ENCODE measurements at places on chromosomes 7 and 10.

GRCh38 chr10:69730251-69731156, 71.2 kb upstream of the COL13A1 start:
- DNase-seq = no peak

- DNase-seq = no peak
Measured at GRCh38 chr7:91373111-91373800, 109.0 kb downstream of the FZD1 start.

DNA sequence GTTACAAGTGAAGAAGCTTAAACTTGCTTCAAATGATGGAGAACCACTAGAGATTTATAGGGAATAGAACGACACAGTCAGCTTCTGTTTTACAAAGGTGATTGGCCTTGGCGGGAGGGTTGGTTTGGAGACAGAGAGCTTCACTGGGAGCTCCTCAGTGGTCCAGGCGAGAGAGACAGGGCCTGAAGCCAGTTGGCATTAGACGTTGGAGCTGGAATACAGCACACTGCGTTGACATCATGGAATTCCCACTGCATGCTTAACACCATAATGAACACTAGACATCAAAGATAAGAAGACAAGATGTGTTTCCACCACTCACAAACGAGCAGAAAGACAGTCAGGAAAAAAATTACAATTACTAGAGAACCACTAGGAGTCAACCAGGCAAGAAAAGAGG, 67.8 kb downstream of the TBXAS1 start:
- no peak for DNase-seq

DNA sequence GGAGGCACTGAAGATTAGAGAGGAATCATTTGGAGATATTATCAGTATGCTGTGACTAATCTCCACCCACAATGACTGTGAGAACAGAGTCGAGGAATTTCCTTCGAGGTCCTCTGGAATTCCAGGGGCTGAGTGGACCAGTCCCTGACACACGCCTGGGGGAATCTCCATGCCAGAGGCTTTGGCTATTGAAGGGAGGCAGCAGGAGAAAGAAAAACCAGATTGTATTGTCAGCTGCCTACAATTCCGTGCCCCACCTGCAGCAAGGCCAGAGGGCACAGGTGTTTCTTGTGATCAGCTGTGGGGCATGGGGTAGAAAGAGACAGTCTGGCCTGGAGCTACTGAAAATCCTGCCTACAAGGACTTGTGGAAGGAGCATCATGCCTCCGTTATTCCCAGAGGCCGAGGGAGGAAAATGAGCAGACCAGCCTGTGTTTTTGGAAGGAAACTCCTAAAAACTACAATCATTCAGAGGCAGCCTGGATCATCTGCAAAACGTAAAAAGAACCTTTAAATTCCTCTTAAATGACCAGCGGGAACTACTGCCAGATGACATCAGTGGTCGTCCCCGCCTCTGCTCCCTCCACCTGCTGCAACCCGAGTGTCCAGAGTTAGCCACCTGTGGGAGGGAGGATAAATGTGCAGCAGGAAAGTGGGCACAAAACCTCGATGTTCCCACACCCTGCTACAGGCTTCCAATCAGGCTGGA, 25.4 kb upstream of the ANK3 start:
- DNase-seq = no peak

DNA sequence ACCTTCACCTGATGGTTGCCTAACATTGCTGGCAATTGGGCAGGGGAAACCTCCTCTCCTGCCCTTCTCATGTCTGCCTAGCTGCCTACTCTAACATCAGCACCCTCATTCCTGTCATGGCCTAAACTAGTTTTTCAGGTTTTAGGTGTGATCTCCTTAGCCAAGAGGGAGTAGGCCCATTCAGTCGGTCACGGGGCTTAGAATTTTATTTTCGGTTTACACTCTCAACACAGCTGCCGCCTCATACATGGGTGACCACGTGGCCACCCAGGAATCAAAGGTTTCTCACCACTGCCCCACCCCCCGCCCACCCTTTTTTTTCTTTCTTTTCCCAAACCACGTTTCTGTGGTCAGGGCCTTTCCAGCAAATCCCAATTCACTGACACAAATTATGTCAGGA, 97.2 kb downstream of the RALA start:
- DNase-seq = peak; percentile 44

GRCh38 chr10:43706166-43706565, 57.5 kb upstream of the ZNF32 start:
- DNase-seq = no peak

- DNase-seq = no peak
Measured at GRCh38 chr7:74284781-74285259, 4.4 kb upstream of the CLIP2 start.

- peak; percentile 61 for DNase-seq
Measured at GRCh38 chr7:151782598-151783448, 94.1 kb downstream of the PRKAG2 start.

- no peak for DNase-seq
Measured at GRCh38 chr10:29057822-29058331, 231.0 kb upstream of the LYZL1 start.

GRCh38 chr10:35889971-35890675, 248.0 kb upstream of the FZD8 start:
- DNase-seq = peak; percentile 51

DNA sequence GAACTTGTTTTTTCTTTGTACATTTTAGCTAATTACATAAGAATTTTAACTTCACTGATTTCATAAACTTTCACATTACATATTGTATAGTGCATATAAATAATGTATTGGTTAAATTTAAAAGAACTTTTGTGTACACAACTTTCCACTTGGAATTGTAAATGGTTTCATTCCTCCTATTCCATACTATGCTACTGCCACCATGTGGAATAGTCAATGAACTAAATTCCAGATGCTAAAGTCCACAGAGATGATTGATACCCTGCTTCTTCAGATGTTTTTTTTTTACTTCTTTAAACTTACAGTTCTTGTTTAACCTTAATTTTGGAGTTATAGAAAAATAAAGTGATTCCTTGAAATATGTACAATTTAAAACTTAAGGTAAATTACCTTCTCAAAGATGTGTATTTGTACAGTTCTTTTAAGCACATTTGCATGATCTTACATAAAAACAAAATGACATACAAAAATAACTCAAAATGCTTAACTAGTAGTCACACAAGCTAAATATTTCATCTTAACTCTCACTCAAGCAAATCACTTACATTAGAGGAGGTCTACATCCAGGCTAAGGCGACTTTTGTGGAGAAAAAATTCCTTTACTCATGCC, 247.6 kb upstream of the HGF start:
- DNase-seq = peak; percentile 15

DNA sequence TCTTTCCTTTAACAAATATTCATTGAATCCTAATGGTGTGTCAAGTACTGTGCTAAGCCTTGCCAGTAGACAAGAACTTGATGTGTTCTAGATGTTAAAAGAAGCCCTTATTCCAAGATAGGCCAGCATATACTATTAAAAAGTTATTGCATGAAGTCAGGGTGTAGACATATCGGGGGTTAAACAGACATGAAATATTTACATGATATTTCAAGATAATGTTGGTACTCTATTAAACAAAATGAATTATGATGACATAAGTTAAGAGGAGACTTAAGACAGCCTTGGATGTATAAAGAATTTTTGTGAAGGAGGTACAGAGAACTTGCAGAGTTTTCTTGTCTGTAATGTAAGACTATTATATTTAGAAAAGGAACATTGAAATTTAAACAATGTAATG, 44.8 kb downstream of the HDAC9 start:
- DNase-seq = peak; percentile 38

- DNase-seq = no peak
Measured at GRCh38 chr10:61272781-61273180, 180.4 kb downstream of the TMEM26 start.

GRCh38 chr7:23404546-23405239, 65.6 kb downstream of the IGF2BP3 start:
- no peak for DNase-seq

DNA sequence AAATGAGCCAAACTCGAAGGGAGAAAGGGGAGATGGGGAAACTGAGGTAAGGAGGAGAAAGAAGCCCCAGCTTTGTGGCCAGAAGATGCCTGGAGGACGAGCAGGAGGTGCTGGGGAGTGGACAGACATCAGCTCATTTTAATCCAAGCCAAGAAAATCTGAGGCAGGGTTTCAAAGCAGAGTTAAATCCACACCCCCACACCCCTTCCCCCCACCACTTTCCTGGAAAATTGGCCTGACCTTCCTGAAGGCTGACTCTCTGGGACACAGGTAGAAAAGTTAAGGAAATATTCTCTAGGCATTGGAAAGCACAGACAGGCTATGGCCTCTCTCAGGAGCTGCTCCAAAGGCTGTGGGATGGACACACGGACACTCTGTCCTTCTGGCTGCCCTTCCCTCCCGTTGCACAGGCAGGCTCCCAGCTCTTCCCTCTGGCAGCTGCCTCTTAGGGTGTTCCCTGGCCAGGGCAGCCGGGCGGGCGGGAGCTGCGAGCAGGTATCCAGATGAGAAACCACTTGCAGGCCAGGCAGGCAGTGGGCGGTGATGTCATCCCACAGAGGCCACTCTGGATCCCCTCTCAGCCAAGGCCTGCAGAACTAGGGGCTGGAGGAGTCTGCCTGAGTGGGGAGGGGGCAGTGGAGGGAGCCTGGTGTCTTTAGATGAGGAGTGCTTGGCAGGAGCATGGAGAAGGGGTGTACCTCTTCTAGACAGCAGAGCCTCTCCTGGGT, 171.8 kb downstream of the NEURL1 start:
- no peak for DNase-seq

DNA sequence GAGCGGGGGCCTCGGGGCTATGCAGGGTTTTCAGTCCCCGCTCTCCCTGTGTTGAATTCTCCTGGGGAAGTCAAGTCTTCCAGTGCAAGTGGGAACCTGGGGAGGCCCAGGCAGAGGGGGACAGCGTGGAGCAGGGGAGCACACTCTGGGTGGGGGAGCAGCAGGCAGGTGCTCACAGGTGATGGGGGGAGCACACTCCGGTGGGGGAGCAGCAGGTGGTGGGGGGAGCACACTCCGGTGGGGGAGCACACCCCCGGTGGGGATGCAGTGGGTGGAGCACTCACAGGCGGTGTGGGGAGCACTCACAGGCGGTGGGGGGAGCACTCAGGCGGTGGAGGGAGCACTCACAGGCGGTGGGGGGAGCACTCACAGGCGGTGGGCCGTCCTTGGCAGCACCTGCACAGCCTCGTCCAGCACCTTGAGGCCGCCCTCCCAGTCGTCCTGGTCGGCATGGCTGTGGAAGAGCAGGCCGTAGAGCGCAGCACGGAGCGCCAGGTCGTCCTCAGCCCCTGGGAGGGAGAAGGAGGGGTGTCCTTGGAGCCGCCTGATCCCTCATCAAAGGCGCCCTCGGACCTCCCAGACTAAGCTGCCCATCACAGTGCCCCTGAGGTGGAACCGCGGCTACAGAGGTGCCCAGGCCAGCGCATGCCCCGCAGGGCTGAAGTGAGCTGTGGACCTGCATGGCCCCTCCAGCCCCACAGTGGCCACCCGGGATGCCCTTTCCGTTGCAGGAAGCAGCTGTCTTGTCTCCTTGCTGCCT, 56.7 kb downstream of the CFAP46 start:
- DNase-seq = no peak

DNA sequence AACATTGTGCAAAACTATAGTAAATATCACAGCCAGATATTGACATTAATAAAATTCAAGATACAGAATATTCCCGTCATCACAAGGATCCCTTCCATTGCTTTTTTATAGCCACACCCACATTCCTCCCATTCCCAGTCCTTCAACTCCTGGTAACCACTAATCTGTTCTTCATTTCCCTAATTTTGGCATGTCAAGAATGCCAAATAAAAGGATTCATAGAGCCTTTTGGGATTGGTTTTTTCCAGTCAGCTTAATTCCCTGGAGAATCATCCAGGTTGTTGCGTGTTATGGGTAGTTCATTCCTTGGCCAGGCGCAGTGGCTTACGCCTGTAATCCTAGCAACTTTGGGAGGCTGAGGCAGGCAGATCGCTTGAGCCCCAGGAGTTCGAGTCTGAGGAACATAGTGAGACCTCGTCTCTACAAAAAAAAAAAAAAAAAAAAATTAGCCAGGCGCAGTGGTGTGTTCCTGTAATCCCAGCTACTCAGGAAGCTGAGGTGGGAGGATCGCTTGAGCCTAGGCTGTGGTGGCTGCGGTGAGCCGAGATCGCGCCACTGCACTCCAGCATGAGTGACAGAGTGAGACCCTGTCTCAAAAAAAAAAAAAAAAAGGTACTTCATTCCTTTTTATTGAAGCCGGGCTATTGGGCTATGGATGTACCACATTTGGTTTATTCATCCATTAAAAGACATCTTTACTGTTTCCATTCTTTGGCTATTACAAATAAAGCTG, 2.7 kb downstream of the OGDH start:
- DNase-seq = no peak
